ENCODE measurements at places on chromosomes 12 and 14.

GRCh38 chr14:64337888-64338615 is 43.9 kb upstream of the ESR2 start:
- peak; percentile 58 for DNase-seq

- DNase-seq, result no peak
Measured at GRCh38 chr14:50095895-50096294, 20.5 kb downstream of the VCPKMT start.

DNA sequence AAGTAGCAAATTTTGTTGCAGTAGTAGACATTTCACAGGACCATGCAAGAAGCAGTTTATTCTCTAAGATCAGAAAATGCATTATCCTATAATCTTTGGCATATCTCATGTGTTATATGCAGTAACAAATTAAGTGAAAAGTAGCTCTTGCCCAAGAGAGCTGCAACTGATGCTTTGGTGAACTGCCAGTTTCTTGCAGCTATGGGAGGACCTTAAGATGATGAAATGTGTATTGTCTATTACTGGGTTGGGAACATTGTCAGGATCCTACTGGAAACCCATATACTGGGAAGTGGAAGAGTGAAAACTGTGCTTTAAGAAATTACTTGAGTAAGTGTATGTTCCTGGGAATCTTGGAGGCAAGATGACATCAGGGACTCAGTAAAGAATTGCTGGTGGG is 238.8 kb downstream of the DACT1 start:
- DNase-seq, result peak; percentile 80

GRCh38 chr12:111904446-111904975 is 62.5 kb downstream of the MAPKAPK5 start:
- DNase-seq, result no peak

- DNase-seq, result peak; percentile 1
Measured at GRCh38 chr12:23099604-23100003, 474.6 kb downstream of the ETNK1 start.

GRCh38 chr14:35558680-35559079 is 24.7 kb downstream of the INSM2 start:
- DNase-seq, result no peak

GRCh38 chr14:90426663-90427062 is 29.8 kb downstream of the CALM1 start:
- DNase-seq, result peak; percentile 32
